ENCODE measurements at places on chromosomes 16 and 17.

- no peak for DNase-seq
- no peak overlapping the region for H3K27ac ChIP-seq
- no peaks in the 10 kb centered on the region for H3K27me3 ChIP-seq
- no peaks in the 10 kb centered on the region for H3K4me1 ChIP-seq
- H3K4me3 ChIP-seq: no peak overlapping the region
- no peaks in the 10 kb centered on the region for H3K36me3 ChIP-seq
Observed at GRCh38 chr16:54177052-54177861, 109.3 kb downstream of the IRX3 start.

GRCh38 chr16:61014869-61015268, 1021.4 kb downstream of the CDH8 start:
- DNase-seq: no peak
- H3K36me3 ChIP-seq: no peaks in the 10 kb centered on the region

DNA sequence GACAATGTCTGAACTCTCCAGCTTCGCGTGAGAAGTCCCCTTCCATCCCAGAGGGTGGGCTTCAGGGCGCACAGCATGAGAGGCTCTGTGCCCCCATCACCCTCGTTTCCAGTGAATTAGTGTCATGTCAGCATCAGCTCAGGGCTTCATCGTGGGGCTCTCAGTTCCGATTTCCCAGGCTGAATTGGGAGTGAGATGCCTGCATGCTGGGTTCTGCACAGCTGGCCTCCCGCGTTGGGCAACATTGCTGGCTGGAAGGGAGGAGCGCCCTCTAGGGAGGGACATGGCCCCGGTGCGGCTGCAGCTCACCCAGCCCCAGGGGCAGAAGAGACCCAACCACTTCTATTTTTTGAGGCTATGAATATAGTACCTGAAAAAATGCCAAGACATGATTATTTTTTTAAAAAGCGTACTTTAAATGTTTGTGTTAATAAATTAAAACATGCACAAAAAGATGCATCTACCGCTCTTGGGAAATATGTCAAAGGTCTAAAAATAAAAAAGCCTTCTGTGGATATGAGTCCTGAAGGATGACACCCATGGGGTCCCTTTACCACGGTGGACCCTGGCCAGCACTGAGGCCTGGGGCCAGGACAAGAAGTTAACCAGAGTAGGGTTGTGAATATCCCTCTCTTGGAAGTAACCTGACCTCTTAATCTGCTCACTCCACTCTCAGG, 10.5 kb upstream of the ITGAD start:
- no peaks in the 10 kb centered on the region for H3K27me3 ChIP-seq
- H3K36me3 ChIP-seq: no peaks in the 10 kb centered on the region
- H3K4me1 ChIP-seq: peaks cover 11% of the 10 kb centered on the region
- H3K27ac ChIP-seq: no peak overlapping the region
- peak; percentile 8 for DNase-seq

- peak overlapping the region; percentile 24 for H3K4me3 ChIP-seq
- no peaks in the 10 kb centered on the region for H3K27me3 ChIP-seq
- H3K4me1 ChIP-seq: peaks cover 17% of the 10 kb centered on the region
- H3K27ac ChIP-seq: peak overlapping the region; percentile 72
- no peak for DNase-seq
Observed at GRCh38 chr17:49998836-49999511, 4.0 kb upstream of the DLX3 start.

GRCh38 chr16:1150511-1150982, 2.4 kb upstream of the CACNA1H start:
- peaks cover 26% of the 10 kb centered on the region for H3K4me1 ChIP-seq
- no peaks in the 10 kb centered on the region for H3K36me3 ChIP-seq
- H3K27ac ChIP-seq: no peak overlapping the region
- DNase-seq: no peak

GRCh38 chr17:67532326-67532871, 155.3 kb downstream of the PITPNC1 start:
- H3K4me3 ChIP-seq: no peak overlapping the region
- H3K27me3 ChIP-seq: no peaks in the 10 kb centered on the region
- peaks cover 4% of the 10 kb centered on the region for H3K4me1 ChIP-seq
- DNase-seq: no peak

DNA sequence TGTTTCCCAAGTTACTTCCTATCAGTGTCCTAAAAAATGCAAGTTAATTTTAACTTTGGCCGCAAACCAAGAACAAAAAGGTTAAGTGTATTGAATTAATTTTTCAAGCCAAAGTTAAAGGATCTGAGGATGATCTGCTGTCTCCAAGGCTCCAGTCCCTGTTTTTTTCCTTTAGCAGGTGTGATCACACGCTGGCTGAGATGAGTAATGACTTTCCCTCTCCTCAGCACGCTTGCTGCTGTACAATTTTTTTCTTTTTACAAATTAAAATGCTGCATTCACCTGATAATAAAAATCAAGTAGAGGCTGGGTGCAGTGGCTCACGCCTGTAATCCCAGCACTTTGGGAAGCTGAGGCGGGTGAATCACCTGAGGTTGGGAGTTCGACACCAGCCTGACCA, 3.9 kb upstream of the TNFSF12 start:
- DNase-seq: no peak
- H3K27ac ChIP-seq: no peak overlapping the region
- no peaks in the 10 kb centered on the region for H3K36me3 ChIP-seq

GRCh38 chr17:13087802-13088201, 70.0 kb upstream of the ELAC2 start:
- no peak overlapping the region for H3K4me3 ChIP-seq
- H3K27me3 ChIP-seq: no peaks in the 10 kb centered on the region
- no peak for DNase-seq
- no peaks in the 10 kb centered on the region for H3K4me1 ChIP-seq
- no peak overlapping the region for H3K27ac ChIP-seq
- H3K36me3 ChIP-seq: no peaks in the 10 kb centered on the region

- no peaks in the 10 kb centered on the region for H3K27me3 ChIP-seq
- H3K36me3 ChIP-seq: no peaks in the 10 kb centered on the region
- H3K4me3 ChIP-seq: peak overlapping the region; percentile 64
- peaks cover 10% of the 10 kb centered on the region for H3K4me1 ChIP-seq
- no peak for DNase-seq
Observed at GRCh38 chr17:45246861-45247428, 14.9 kb downstream of the SPATA32 start.

- no peak overlapping the region for H3K4me3 ChIP-seq
- no peak for DNase-seq
- no peaks in the 10 kb centered on the region for H3K4me1 ChIP-seq
- H3K27me3 ChIP-seq: peaks cover 4% of the 10 kb centered on the region
- H3K27ac ChIP-seq: no peak overlapping the region
- no peaks in the 10 kb centered on the region for H3K36me3 ChIP-seq
Observed at GRCh38 chr17:8941520-8941919, 24.0 kb downstream of the PIK3R5 start.

DNA sequence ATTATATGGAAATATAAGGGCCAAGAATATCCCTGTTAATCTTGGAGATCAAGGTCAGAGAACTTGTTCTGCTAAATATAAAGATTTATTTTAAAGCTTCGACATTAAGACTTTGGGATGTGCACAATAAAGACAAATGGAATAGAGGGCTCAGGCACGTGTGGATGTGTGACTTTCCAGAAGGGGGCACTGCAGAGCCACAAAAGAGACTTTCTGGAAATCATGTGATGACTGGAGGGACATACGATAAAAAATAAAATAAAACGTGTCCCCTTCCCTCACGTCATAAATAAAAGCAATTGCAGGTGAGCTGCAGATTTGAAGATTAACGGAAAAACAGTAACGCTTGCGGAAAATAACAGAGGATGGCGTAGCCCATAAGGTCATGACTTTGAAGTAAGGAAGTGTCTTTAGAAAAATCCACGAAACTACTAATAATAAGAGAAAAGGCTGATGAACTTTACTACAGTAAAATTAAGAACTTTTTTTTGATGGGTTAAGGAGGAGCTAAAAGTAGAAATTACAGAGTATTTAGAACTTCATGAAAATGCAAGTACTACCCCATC, 9.4 kb upstream of the ENGASE start:
- H3K4me1 ChIP-seq: no peaks in the 10 kb centered on the region
- no peak overlapping the region for H3K27ac ChIP-seq
- no peaks in the 10 kb centered on the region for H3K27me3 ChIP-seq
- H3K4me3 ChIP-seq: no peak overlapping the region

DNA sequence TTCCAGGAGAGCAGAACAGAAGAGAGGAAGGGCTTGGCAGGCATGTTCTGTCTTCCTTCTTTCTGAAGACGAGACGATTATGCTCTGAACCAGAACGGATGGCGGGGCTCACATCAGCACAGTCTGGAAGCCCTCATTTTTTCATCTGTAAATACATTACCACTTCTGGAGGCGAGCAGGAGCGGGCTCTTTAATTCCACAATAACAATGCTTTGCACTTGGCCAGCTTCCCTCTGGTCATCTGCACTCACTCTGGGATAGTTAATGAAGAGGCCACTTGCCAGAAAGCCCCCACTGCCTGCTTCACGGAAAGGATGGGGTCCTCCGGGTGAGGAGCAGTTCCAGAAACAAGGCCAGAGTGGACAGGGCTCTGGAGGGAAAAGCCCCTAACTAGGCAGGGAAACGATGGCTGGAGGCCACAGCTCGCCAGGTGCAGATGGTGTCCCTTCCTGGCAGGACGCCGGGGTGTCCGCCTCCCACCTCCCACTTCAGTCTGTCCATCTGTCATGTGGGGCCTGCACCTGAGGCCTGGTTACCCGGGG, 13.1 kb upstream of the BCAR1 start:
- peak overlapping the region; percentile 82 for H3K27ac ChIP-seq
- no peak for DNase-seq
- peak overlapping the region; percentile 60 for H3K4me3 ChIP-seq
- H3K27me3 ChIP-seq: no peaks in the 10 kb centered on the region
- no peaks in the 10 kb centered on the region for H3K36me3 ChIP-seq

DNA sequence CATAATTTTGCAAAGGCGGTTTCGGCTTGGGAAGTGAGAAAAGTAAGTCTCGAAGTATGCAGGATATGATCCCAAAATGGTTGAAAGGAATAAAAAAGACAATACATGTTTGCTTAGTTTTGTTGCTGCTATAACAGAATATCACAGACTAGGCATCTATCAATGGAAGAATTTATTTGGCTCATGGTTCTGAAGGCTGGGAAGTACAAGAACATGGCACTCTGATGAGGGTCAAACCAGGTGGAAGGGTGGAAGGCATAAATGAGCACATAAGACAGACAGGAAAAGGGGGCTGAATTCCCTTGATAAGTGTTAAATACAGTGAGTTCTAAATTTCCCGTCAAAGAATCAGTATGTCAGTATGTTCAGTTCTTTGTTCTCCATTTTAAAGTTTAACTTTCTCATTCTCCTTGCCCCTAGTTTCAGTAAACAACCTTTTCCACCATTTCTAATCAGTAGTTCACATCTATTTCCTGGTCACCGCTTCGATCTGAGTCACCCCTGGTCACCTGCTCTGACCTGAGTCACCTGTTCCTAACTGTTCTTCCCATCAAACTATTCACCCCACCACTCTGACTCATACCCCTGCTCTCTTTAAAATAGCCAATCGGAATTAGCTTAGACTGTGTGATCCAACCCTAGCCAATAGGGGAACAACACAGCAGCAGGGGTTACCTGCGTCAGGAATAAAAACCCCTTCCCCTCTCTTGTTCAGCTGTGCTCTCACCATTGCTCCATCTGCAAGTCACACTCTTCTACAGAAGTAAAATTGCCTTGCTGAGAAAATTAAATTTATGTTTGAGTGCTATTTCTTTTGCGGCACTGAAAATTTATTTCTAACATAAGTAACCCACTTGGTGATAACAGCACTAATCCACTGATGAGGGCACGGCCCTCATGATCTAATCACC, 240.8 kb downstream of the STX8 start:
- H3K27ac ChIP-seq: no peak overlapping the region
- H3K4me3 ChIP-seq: no peak overlapping the region
- H3K4me1 ChIP-seq: no peaks in the 10 kb centered on the region
- H3K36me3 ChIP-seq: no peaks in the 10 kb centered on the region
